ENCODE measurements at places on chromosomes 6 and 20. TPM values are rescaled to one million over a fixed set of nuclear protein-coding genes. Genes with fewer than 3 reads are reported as not detected.
A peak's percentile ranks its signal among the peaks of the same experiment; 100 is the strongest.

The CRISP3 gene
- 1.1 TPM for total RNA-seq

The FOXQ1 gene
- 0.42 TPM for total RNA-seq

The SIRPD gene
- total RNA-seq: 0.14 TPM

The CFB gene
- 17.0 TPM for total RNA-seq

The LY6G6D gene
- not detected for total RNA-seq

The SCAF8 gene
- total RNA-seq: 26.4 TPM

The NFKBIE gene
- total RNA-seq: 21.6 TPM

The DUSP15 gene
- total RNA-seq: 0.76 TPM

The TUBB2B gene
- total RNA-seq: 6.8 TPM

The BTN1A1 gene
- total RNA-seq: 0.14 TPM

The CRYBG1 gene
- 12.2 TPM for total RNA-seq

The GSTA2 gene
- 0.14 TPM for total RNA-seq

The CYP24A1 gene
- total RNA-seq: 0.38 TPM

- DNase-seq: no peak
- no peak overlapping the region for H3K27ac ChIP-seq
- no peaks in the 10 kb centered on the region for H3K36me3 ChIP-seq
- no peaks in the 10 kb centered on the region for H3K4me1 ChIP-seq
Measured at GRCh38 chr6:40577672-40578071, 9.5 kb downstream of the LRFN2 start.

DNA sequence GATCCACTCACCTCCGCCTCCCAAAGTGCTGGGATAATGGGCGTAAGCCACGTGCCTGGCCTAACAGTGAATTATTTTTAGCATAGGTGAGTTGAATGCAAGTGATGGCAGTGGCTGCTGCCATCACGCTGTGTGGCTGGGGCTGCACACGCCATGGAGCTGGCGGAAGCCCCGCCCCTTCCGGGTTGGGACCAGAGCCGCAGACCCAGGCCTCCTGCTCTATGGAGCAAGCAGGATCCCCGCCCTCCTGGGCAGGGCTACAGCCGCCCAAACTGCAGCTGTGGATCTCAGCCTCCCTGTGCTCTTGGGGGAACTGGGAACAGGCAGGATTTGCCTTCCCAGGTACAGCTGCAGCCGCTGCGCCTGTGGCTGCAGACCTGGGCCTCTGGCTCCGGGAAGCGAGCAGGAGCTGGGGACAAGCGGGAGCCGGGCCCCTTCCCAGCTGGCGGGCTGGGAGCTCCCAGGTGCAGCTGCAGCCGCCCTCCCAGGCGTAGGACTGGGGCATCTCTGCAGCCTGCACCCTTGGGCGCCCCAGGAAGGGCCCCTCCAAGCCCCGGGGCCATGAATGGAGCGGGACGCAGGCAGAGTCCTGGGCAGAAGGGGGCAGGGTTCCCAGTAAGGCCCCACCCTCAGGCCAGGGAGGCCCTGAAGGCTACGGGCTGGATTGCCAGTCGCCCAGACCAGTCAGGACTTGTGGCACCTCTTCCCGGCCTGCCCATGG is 30.9 kb upstream of the SLA2 start:
- no peaks in the 10 kb centered on the region for H3K4me1 ChIP-seq
- no peak overlapping the region for H3K4me3 ChIP-seq
- peaks cover 9% of the 10 kb centered on the region for H3K36me3 ChIP-seq
- DNase-seq: no peak

GRCh38 chr20:47927385-47927851 is 142.1 kb upstream of the SULF2 start:
- no peaks in the 10 kb centered on the region for H3K27me3 ChIP-seq
- no peak overlapping the region for H3K4me3 ChIP-seq
- no peaks in the 10 kb centered on the region for H3K4me1 ChIP-seq
- no peak overlapping the region for H3K27ac ChIP-seq
- no peaks in the 10 kb centered on the region for H3K36me3 ChIP-seq

DNA sequence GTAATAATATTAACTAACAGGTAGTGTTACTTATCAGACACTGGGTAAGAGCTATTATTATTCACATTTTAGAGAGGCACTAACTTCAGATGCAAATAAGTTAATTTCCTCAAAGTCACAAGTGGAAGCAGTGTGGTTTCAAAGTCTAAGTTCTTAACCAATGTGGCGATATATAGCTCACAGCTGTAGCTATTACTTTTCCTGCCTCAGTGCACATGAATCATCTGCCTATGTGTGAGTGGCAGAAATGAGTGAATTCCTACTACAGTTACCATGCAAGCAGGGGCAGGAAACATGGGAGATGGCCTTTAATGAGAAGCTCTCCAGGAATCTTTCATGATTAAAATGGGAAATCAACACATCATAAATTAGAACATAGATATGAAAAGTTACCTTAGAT is 126.2 kb upstream of the EYA4 start:
- H3K4me3 ChIP-seq: no peak overlapping the region
- no peaks in the 10 kb centered on the region for H3K4me1 ChIP-seq
- no peaks in the 10 kb centered on the region for H3K27me3 ChIP-seq
- DNase-seq: no peak
- no peak overlapping the region for H3K27ac ChIP-seq
- no peaks in the 10 kb centered on the region for H3K36me3 ChIP-seq

DNA sequence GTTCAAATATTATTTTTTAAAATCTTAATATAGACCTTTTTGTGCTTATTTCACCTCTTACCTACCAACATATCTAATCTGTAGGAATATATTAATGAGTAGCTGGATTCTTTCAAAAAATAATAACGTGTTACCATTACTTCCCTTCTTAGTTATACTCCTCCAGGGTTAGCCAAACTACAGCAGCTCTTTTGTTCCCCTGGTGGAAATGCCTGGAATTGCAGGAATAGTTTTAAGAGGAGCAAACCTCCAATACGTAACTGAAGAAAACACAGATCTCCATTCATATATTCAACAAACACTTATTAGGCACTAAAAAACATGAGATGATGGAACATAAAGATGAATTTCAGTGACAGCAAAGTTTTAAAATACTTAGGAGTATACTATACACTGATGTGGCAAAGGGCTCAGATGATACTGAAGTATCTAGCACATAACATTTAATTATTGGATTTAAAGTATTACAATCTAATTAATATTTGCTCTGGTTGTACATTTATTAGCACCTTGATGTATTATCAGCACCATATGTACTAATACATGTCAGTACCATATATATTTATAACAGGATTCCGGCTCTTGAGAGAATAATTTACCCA is 78.3 kb downstream of the TBX18 start:
- H3K27ac ChIP-seq: no peak overlapping the region
- H3K4me3 ChIP-seq: no peak overlapping the region
- no peaks in the 10 kb centered on the region for H3K36me3 ChIP-seq
- H3K27me3 ChIP-seq: no peaks in the 10 kb centered on the region
- no peaks in the 10 kb centered on the region for H3K4me1 ChIP-seq

DNA sequence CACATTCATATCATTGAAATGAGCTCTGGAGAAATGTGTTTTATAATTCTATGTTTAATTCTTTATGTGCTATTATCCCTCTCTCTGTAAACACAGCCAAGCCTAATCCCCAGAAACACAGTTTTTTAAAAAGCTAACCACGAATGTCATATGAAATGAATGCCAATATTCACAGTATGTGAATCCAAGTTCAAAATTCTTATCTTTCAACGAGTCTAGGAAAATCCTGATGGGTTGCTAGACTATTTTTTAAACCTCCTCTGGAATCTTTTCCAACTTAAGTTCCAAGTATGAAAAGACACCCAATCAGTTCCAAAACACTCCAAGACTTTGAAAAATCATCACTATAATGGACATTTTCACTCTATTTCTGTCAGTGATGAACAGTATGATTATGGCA is 689.3 kb downstream of the HACE1 start:
- no peaks in the 10 kb centered on the region for H3K4me1 ChIP-seq
- no peak overlapping the region for H3K27ac ChIP-seq
- no peak overlapping the region for H3K4me3 ChIP-seq
- no peaks in the 10 kb centered on the region for H3K27me3 ChIP-seq
- H3K36me3 ChIP-seq: no peaks in the 10 kb centered on the region

- H3K36me3 ChIP-seq: no peaks in the 10 kb centered on the region
- H3K27ac ChIP-seq: no peak overlapping the region
- no peaks in the 10 kb centered on the region for H3K27me3 ChIP-seq
- no peak for DNase-seq
Measured at GRCh38 chr6:101705866-101706265, 312.4 kb downstream of the GRIK2 start.

GRCh38 chr6:169918239-169918953 is 167.0 kb downstream of the ERMARD start:
- no peaks in the 10 kb centered on the region for H3K4me1 ChIP-seq
- no peaks in the 10 kb centered on the region for H3K36me3 ChIP-seq
- no peaks in the 10 kb centered on the region for H3K27me3 ChIP-seq
- H3K27ac ChIP-seq: no peak overlapping the region

- H3K27ac ChIP-seq: no peak overlapping the region
- H3K4me3 ChIP-seq: no peak overlapping the region
- H3K27me3 ChIP-seq: peaks cover 2% of the 10 kb centered on the region
- peaks cover 52% of the 10 kb centered on the region for H3K4me1 ChIP-seq
Measured at GRCh38 chr20:25089096-25089495, 7.2 kb upstream of the VSX1 start.

GRCh38 chr20:25584905-25585704 is at the start of gene NINL:
NINL (minus strand) TSS chr20:25585531; CDS start chr20:25526587, 58,944 bp downstream.
- DNase-seq: peak; percentile 68
- H3K4me1 ChIP-seq: peaks cover 9% of the 10 kb centered on the region
- peaks cover 12% of the 10 kb centered on the region for H3K27me3 ChIP-seq
- H3K27ac ChIP-seq: peak within 1 kb of the TSS; percentile 59
- H3K36me3 ChIP-seq: no peaks in the 10 kb centered on the region

GRCh38 chr6:83430611-83431544 is at the start of gene ME1:
ME1 (minus strand) TSS chr6:83431051; CDS start chr6:83430954, 97 bp downstream.
- peak within 1 kb of the TSS; percentile 48 for H3K27ac ChIP-seq
- no peak for DNase-seq
- no peaks in the 10 kb centered on the region for H3K36me3 ChIP-seq
- H3K4me3 ChIP-seq: peak within 1 kb of the TSS; percentile 5
- no peaks in the 10 kb centered on the region for H3K4me1 ChIP-seq

DNA sequence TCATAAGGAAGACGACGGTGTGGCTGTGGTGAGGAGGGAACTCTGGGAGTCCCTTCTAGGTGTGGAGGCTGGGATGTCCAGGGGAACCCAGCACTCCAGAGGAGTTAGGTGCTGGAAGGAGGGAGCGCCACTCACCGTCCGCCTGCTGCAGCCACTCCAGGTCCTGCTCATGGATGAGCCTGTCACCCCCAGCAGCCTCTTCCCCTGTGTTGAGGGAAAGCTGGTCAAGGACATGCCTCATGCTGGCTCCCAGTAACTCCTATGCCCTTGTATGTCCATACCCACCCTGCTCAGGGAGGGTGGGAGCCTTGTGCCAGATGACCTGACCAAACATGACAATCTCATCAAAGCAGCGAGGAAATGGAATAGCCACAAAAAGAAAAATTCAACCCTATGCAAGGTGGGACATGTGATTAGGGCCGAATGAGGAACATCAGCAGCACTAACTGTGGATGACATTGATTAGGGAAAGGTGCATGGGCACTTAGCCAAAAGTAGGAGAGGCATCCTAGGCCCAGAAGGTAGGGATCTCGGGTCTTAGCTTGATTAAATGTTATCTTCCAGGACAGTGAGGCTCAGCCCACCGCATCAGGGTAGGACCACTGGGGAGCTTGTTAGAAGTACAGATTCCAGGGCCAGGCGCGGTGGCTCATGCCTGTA is 3.0 kb downstream of the DNPH1 start:
- DNase-seq: no peak
- H3K4me1 ChIP-seq: peaks cover 6% of the 10 kb centered on the region
- no peak overlapping the region for H3K4me3 ChIP-seq
- no peak overlapping the region for H3K27ac ChIP-seq

GRCh38 chr20:21099751-21100577 is 6.2 kb downstream of the LINC00237 start:
- H3K4me1 ChIP-seq: peaks cover 36% of the 10 kb centered on the region
- H3K27me3 ChIP-seq: peaks cover 67% of the 10 kb centered on the region
- peak overlapping the region; percentile 26 for H3K4me3 ChIP-seq
- no peaks in the 10 kb centered on the region for H3K36me3 ChIP-seq

DNA sequence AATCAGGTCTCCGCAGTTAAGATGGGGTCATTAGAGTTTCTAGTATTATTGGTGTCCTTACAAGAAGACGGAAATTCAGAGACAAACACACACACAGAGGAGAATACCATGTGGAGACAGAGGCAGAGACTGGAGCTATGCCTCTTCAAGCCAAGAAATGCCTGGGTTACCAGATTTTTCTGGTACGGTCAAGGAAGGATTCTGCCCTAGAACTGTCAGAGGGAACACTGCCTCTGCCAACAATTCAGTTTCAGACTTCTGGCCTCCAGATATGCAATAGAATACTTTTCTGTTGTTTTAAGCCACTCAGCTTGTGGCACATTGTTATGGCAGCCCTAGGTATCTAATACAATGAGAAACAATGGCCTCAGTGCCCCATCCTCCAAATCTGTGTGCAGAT is 18.9 kb downstream of the TRMT6 start:
- no peaks in the 10 kb centered on the region for H3K36me3 ChIP-seq
- no peak overlapping the region for H3K4me3 ChIP-seq
- H3K27me3 ChIP-seq: no peaks in the 10 kb centered on the region
- no peaks in the 10 kb centered on the region for H3K4me1 ChIP-seq

- no peaks in the 10 kb centered on the region for H3K4me1 ChIP-seq
- H3K4me3 ChIP-seq: no peak overlapping the region
- no peak for DNase-seq
Measured at GRCh38 chr6:81789291-81789690, 36.8 kb upstream of the TENT5A start.

DNA sequence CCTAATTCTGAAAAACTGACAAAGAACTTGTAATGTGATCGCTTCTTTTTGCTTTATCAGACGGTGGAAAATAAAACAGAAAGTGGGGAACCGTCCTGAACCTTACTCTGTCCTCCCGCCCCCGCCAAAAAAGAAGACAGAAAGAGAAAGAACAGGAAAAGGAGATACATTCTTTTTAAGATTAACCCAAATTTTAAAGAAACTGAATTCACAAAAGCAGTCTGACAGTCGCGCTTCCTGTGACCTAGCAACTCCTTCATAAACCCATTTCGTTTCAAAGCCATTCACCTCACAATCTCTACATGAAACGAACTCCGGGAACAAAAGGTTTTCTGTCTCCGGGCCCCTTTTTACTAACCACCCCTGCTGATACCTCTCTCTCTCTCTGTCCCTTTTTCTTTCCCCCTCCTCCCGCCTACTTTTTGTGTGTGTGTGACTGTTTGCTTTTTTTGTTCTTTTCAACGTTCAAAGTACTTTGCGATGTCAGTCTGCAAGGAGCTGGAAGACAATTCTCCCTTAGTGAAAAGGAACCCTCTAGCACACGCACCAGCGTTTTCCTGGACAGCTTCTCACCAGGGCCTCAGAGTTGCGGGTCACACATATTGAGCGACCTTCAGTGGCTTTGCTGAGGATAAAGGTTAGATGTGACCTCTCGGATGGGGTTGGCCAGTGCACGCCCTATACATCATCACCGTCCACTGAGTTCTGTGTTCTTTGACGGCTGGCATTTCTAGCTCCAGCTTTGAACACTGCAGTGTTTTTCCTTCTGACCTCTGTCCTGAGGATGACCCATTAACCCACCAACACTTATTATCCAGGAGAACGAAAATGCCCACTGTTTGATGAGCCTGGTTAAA is 530 bp upstream of the NEDD9 start:
- H3K4me3 ChIP-seq: peak overlapping the region; percentile 76
- H3K27ac ChIP-seq: peak overlapping the region; percentile 85
- peaks cover 22% of the 10 kb centered on the region for H3K4me1 ChIP-seq
- H3K36me3 ChIP-seq: no peaks in the 10 kb centered on the region

Data from thymus (tissue), 14 donors.